CD8-positive, alpha-beta T cell (primary cell): ENCODE measurements at places on chromosomes 5 and 9.
A peak's percentile ranks its signal among the peaks of the same experiment; 100 is the strongest.

- DNase-seq, result peak; percentile 45
Observed at GRCh38 chr5:169805527-169805934, 168.5 kb downstream of the DOCK2 start.

DNA sequence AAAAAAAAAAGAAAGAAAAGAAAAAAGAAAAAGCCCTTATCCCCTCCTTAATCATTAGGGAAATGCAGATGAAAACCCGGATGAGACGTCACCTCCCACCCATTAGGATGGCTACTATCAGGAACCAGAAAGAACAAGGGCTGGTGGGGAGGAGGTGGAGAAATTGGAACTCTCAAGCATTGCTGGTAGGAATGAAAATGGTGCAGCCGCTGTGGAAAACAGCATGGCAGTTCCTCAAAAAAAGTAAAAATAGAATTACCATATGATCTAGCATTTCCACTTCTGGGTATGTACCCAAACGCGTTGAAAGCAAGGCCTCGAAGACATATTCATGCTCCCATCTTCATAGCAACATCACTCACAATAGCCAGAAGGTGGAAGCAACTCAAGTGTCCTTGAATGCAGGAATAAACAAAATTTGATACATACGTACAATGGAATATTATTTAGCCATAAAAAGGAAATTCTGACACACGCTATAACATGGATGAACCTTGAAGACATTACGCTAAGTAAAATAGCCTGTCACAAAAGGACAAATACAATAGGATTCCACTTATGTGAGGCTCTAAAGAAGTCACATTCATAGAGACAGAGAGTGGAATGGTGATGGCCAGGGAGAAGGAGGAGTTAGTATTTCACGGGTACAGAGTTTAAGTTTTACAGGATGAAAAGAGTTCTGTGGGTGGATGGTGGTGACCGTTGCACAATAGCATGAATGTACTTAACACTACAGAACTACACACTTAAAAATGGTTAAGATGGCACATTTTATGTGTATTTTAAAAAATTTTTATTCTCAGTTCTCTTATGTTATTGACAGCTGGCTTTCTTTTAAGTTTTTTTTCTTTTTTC, 166.8 kb upstream of the IER5L start:
- DNase-seq, result no peak

DNA sequence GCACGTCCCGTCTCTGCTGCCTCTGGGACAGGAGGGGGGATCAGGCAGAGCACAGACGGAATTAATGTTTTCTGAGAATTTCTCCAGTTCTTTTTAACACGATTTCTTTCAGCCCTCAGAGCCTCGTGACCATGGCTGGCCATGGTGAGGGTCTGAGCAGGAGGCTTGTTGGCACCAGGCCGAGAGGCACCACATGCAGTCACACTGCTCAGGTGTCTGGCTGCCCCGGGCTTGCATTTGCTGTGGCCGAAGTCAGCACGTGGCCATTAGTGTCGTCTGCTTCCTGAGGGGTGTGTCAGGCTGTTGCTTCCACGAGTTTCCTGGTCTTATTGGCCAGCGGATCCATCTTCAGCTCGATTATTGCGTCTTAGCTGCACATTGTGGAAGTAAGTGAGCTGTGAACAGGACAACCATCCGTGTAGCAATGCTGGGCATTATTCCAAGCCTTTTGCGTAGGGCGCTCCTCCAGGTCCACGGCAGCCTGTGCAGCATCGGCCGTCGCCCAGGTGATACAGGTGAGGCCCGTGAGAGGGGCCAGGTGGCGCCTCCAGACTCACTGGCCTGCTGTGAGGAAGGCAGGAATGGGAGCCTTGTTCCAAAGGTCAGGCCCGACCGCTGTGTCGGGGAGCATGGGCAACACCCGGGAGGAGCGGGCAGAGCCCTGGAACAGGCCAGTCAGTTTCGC, 114.2 kb upstream of the CACNA1B start:
- no peak for DNase-seq

DNA sequence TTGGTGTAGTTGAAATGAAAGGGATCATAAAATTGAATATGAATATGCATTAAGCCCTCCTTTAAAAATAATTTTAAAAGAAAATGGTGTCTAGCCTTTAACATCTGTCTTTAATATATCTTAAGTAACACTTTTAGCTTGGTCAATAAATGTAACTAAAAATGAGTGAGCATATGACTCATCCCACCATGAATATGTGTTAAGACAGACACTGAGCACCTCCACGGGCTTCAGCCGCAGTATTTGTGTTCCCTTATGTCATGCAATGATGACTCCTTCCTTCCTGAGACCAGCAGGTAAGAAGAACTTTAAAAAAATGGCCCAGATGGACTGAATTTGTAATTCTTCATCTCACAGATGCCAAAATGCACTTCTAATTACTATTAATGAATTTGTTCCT, 563.2 kb downstream of the NR2F1-AS1 start:
- DNase-seq, result no peak

DNA sequence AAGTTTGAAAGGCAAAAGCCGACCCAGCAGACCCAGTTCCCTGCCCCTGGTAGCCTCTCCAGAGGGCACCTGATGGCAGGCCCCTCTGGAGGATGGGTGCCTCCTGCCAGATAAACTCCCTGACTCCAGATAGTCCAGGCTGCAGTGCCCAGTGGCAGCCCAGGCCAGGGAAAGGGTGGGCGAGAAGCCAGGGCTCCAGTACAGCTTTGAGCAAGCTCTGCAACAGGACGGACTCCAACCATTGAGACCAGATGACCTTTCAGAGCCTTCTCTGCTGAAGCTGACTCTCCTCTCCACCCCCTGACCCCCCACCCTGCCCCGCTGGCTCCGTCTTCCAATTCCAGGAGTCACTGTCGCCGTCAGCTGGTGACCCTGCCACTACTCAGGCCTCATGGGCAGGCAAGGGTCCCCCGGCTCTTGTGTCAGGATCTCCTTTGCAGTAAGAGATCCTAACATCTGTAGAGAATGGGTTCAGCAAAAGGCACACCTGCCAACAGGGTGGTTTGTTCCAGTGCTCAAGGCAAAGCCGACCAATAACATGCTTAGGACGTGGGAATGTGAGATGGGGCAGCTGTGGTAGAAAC, 15.5 kb upstream of the FCN1 start:
- no peak for DNase-seq

DNA sequence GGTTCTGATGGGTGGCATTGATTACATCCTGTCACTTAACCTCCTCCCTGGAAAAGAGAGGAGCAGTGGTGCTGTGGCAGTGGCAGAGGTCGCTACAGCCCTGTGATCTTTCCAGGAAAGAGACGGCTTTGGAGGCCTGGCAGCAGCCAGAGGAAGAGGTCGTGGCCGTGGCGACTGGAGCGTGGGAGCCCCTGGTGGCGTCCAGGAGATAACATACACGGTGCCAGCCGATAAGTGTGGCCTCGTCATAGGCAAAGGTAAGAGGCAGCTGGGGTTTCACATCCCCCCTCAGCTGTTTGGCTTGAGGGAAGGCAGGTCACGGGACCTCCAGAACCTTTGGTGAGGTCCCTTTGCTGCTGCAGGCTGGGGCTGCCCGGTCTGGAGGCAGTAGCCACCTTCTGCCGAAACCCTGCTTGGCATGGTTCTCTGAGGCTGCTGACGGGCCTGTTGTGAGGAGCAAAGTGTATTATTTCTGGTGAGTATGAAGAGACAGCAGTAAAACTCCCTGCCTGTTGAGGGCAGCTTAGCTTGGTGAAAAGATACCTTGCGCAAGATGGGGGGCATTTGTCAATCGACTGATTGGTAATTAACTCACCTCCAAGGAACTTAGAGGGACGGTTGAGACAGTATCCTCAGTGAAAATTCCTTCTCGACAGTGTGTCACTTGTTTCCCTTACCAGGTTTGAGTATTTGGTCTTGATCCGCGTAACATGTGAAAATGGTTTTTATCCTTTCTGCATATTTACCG, 38.0 kb upstream of the PRDM12 start:
- DNase-seq, result no peak

GRCh38 chr5:43281840-43282658, 31.2 kb downstream of the HMGCS1 start:
- DNase-seq, result no peak

DNA sequence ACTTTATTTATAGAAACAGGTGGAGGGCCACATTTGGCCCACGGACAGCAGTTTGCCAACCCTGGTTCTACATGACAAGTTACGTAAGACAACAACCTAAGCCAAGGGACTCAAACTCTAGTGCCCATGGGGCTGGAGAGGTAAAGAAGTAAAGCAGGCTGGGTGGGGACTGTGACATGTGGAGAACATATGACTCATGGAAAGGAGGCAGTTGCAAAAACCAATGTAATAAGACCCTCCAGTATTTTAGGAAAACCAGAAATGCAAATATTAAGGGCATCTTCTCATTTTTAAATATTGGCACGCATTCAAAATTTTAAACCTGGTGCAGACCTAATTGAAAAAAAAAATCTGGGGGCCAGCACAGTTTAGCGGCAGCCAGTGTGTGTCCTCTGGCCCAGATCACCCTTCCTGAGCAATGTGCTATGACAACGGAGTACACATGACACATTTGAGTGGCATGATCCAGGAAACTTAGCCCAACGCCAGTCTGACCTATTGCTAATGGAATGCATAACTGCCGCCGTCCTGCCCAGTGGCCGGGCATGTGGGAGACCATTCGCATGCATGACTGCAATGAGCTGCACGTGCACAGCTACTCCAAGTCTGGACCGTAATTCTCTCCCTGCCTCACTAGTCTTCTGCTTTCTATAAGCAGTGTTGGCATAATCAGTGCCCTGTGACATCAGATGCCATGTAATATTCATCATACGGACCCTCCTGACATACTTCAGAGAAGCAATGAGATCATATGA, 97.2 kb downstream of the SH3TC2 start:
- DNase-seq, result no peak

GRCh38 chr9:110604171-110604601, 24.6 kb upstream of the SVEP1 start:
- DNase-seq, result no peak

GRCh38 chr5:15763754-15764153, 263.8 kb downstream of the FBXL7 start:
- DNase-seq, result no peak

DNA sequence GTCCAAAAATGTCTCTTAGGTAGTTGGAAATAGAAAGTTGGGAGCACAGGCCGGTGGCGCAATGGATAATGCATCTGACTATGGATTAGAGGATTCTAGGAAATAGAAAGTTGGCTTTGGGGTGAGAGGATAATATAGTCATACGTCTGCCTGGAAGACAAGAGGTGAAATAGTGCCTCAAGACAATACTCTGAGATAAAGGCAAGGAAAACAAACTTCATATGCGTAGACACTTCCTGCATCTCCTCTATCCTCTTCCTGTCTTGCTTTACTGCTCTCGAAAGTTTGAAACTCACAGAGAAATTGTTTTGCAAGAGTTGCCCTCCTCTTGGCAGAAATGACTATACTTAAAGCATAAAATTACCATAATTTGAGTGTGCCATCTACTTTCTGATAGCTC, 153.2 kb upstream of the FBXL7 start:
- no peak for DNase-seq

- DNase-seq, result no peak
Observed at GRCh38 chr5:3311433-3311832, 284.2 kb upstream of the IRX1 start.

DNA sequence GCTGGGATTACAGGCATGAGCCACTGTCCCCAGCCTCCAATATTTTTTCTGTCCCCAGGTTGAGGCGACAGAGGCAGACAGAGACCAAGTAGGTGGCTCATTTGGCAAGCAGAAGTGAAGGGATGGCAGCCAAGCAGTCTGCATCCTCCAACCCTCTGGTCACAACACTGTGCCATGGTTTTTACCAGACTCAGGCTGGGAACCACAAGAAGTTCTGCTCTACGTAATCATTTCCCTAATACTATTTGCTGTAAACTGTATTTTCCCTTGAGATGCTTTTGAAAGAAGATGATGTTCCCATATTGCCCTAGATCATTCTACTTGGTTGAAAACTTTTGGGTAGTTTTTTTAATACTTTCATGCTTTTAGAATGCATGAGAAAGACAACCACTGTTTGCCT, 40.5 kb downstream of the PTTG1 start:
- DNase-seq, result no peak

DNA sequence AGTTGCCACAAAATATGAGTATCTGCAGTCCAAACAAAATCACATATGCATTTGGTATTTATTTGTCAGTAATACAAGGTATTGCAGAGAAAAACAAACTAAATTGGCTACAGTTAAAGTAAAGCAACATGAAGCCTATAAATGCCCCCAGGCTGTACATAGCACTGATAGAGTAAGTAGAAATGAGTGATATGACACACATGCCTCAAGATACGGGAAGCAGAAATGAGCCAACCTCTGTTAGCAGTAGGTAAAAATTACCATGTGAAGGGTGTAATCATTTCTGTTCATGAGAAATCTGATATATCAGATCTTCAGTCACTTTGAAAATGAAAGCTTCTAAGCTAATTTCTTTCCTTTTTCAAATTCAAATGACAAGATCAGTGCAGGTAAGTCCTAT, 131.1 kb downstream of the CHSY3 start:
- DNase-seq, result no peak

DNA sequence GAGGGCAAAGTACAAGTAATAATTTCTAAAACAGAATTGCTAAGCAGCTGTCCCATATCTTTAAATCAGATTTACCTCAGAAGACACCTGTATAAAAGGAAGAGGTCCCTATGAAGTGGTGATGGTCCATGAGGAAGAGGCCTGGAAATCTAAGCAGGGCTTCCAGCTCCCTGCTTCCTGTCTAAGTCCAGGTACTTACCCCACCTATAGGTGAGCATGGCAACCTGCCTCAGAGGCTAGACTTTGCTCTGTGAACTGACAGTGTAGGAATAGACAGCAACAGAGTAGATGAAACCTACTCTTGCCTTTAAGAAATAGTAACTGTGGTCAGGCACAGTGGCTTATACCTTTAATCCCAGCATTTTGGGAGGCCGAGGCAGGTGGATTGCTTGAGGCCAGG, 55.8 kb upstream of the ARRDC3 start:
- no peak for DNase-seq

DNA sequence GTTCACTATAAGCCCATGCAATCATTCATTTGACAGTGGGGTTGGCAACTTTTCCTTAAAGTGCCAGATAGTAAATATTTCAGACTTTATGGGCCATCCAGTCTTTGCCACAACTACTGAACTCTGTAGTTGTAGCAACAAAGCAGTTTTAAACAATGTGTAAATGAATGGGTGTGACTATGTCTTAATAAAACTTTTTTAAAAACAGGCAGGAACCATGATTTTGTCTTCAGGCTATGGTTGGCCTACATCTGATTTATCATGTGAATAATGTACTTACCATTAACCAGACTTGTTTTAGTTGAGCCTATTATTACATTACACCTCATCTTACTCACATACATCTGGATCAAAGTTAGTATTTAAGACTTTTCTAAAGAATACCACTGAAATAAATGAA, 361.6 kb downstream of the GABRG2 start:
- no peak for DNase-seq

DNA sequence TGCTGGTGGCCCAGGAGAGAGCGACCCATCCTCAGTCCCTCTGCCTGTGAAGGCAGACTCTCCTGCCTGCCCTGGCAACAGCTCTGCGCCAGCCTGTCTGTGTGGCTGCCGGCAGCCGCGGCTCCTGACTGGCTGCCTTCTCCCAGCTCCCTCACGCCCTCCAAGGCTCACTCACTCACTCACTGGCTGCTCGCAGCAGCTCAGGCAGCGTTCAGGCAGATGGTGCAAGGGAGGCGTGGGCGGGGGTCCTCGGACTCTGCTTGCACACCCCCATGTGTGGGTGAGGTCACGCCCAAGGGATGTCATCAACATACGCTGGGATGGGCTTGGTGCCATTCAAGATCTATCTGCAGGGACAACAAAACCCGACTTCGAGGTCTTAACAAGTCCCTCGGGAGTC, 66.7 kb downstream of the DAB2IP start:
- no peak for DNase-seq

- DNase-seq, result no peak
Observed at GRCh38 chr9:85213650-85214607, 527.8 kb downstream of the AGTPBP1 start.

- no peak for DNase-seq
Observed at GRCh38 chr9:86337469-86338108, 16.6 kb downstream of the TUT7 start.
